ENCODE measurements at places on chromosomes 3 and 15.
A peak's percentile ranks its signal among the peaks of the same experiment; 100 is the strongest.

DNA sequence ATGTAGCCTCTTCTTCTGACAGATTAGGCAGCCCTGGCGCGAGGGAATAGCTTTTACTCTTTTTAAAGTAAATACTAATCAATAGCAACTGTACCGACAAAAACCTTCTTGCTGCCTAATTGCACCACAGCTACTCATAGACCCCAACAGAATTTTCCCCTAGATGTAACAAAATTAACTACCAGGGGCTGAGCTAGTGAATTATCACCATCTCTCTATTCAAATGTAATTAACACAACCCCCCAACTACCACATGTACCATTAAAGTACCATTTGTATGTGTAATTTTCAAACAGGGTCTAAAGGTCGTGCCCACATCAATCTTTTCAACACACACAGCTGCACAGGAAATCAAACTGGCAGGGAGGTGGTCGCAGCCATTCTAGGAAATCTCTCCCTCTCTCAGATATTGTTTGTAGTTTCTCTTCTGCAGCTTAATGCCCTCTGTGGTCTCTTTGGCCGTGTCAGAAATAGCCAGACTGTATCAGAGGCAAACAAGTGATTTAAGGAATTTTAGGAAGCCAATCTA is 322.9 kb downstream of the RORA start:
- DNase-seq: no peak

GRCh38 chr3:13273604-13274105 is 146.5 kb downstream of the NUP210 start:
- DNase-seq: no peak

DNA sequence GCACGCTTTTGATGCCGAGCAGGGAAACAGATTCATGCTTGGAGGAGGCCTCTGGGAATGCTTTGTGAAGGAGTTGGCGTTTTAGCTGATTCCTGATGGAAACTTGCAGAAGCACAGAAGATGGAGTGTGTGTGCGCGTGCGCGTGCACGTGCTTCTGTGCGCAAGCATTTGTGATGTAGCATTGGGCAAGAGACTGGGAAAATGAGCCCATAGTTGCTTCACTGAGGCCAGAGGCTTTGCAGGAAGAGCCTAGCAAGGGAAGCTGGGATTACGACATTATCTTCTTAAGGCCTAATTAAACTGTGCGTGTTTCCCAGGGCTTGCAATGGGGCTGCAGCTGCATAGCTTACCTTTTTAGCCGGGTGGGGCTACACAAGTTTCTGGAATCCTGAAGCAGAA is 18.1 kb upstream of the AGBL1 start:
- no peak for DNase-seq

GRCh38 chr3:190624282-190624681 is 110.4 kb downstream of the IL1RAP start:
- no peak for DNase-seq

DNA sequence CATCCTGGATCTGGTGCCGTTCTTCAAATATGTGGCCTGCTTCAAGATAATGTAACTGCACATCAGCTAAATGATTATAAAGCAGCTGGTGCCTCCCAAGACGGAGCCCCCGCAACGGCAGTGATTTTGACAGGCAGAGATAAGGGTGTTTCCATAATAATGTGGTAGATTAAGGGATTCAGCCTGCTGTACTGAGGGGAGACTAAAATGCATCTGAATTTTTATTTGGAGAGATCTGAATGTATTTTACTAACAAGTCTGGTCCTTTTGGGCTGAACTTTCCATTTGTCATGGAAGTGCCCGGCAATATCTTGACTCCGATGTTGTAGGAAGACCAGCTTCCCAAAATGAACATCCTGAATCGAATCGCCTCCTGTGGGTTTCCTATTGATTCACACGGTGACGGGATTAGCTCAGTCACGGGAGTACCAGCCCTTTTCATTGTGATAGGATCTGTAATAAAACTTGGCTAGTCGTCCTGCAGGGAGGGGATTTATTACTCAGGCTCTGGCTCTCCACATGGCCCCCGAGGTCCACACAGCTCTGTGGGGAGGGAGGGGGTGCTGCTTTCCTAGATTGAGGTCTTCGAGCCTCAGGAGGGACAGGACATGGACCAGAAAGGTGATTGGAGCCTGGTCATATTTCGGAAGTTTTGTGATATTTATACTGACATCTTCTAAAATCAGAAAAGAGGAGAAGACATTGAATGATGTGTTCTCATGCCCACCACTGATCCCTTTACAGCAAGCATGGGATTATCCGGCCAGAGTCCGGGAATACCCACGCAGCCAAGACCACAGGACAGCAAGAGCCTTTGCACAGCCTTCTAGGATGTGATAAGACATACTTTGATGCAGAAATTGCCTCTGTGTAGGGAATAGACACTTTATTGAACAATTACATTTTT is 2.5 kb upstream of the PCSK6 start:
- DNase-seq: no peak

- no peak for DNase-seq
Observed at GRCh38 chr3:74314696-74315095, 299.8 kb downstream of the CNTN3 start.

- no peak for DNase-seq
Observed at GRCh38 chr3:49484471-49484870, 14.4 kb downstream of the DAG1 start.

DNA sequence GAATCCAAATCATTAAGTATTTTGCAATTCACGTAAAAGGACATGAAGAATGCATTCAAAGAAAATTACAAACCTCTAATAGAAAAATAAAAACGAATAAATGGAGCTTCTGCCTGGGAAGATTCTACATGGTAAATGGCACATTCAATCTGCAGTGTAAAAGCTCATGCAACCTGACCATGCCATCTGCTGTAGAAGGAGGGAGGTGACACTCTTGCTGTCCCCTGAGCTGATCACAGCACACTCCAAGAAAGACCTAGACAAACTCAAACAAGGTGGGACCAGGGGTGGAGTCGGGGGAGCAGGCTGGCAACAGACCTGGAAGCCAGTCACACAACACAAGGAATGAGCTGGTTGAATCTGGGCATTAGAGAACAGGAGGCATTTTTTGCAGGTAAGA is 101.8 kb downstream of the BDH1 start:
- no peak for DNase-seq

DNA sequence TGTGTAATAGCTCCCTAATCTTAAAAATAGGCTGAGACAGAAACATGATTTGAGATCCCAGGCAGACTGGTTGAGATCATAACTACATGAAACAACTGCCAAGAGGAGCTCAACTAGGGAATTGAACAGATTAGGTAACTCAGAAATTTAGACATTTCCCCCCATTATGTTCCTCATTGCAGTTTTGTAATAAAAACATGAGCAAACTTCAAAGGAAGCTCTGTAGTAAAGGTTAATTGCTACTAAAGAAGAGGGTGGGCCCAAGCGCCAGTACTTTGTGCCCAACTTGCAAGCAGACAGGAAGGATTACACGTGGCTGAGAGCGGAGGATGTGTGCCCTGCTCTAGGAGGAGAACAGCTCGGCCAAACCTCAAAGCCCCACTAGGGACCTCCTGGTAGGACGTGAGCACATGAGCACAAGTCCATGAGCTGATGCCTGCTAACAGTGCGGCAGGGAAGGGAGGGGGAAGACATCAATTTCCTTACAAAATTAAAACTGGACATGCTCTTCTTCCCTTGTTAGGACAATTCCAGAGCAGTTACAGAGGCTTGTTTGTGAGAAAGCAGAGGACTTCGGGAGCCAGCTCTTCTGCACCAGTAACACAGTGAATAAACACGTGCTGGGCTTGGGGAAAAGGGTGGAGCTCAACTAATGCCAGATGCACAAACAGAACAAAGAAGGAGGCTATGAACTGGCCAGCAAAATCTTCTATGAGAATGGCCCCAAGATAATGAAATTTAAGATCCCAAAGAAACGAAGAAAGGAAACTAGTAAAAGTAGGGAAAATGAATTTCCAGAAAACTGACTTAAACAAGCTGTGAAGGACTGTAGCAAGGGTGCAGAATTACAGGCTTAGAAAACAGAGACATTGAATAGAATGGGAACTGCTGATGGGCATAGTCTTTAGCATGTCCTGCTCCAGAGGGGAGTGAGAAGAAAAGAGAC is 275.5 kb downstream of the MECOM start:
- DNase-seq: no peak

DNA sequence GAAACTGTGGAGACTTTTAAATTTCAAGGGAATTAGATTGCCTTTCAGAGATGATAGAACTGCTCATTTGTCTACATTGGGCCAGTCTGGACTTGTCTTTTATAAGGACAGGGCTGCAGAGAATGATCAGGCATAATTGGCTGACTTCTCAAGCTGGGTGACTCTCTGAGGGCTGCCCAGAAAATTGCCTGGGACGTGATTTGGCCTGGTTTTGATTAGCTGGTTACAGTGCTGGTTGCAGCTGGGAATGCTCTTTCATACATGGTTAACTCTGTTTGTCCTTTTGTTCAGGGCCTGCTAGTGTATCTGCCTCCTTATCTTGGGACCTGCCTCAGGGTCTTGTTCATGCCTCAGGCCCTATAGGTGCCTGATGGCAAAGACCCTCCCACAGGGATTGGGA is 245.6 kb downstream of the CLSTN2 start:
- no peak for DNase-seq

DNA sequence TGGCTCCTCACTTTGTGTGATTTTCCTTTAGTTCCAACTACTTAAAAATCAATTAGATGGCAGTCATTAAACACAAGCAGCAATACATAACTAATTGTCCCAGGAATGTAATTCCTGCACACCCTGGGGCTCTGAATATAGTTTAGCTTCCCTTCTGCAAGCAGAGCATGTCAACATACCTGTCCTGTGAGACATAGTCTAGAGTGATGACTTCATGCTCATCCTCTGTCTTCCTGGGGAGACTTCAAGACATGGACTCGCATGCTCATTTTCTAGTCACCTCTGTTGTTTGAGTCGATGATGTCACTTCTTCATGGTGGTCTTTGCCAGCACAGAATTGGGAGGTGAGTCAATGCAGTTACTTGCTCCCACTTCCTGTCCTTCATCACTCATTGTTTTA is 15.7 kb downstream of the C3orf52 start:
- DNase-seq: peak; percentile 66

DNA sequence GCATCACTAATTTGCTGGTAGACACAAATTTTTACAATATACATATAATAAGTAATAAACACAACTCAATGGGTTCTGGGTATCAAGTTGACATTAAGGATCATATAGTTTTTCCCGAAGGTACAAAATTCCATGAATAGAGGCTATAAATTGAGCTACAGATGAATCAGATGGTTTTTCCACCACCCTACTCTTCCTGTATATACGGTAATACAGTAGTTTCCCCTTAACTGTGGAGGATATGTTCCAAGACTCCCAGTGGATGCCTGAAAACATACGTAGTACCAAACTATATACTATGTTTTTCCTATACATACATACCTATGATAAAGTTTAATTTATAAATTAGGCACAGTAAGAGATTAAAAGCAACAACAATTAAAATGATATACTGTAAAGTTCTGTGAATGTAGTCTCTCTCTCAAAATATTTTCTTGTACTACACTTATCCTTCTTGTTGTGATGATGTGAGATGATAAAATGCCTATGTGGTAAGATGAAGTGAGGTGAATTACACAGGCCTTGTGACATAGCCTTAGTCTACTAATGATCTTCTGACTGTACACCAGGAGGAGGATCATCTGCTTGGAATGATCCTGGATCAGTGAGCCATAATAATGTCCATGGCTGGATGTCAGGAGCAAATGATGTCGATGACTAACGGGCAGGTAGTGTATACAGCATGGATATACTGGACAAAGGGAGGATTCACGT is 116.7 kb downstream of the NR1I2 start:
- DNase-seq: no peak

GRCh38 chr15:25849157-25849921 is 13.8 kb downstream of the ATP10A start:
- peak; percentile 80 for DNase-seq

- no peak for DNase-seq
Observed at GRCh38 chr15:96406701-96407100, 76.2 kb downstream of the NR2F2 start.

DNA sequence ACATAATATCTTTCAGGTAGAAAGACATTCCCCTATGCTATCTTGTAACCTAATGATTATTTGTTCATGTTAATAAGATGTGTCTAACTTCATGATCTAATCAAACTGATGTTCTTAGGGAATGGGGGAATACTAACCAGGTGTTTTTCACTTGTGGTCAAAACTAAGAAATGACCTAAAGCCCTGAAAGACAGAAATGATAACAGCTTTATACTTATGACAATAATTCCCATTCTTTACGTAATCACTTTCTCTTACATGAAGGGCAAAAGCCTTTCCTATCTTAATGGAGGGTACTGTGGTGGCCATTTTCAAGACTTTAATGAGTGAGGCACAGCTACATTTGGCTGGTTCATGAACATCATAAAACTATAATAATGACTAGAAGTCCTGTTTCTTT is 33.9 kb upstream of the MEIS2 start:
- no peak for DNase-seq

DNA sequence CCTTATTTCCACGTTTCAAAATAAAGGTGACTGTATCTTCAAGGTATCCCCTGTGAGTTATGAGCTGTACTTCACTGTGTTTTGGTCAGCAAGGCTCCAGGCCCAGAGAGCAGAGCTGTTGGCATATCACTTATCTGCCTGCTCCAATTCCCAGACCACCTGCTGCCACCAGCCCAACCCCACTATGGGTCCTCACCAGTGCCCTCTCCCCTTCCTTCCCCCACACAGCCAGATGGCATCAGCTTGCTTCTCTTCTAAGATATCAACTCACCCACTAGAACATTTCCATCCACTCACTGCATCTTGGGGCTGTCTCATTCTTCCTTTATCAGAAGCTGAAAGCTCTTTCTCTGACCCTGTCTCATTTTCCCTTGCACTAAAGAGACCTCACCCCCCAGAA is 136.9 kb upstream of the EIF1B start:
- no peak for DNase-seq

- no peak for DNase-seq
Observed at GRCh38 chr15:75542386-75542797, 36.7 kb downstream of the PTPN9 start.

GRCh38 chr15:60572541-60573421 is 93.8 kb upstream of the ICE2 start:
- DNase-seq: no peak

DNA sequence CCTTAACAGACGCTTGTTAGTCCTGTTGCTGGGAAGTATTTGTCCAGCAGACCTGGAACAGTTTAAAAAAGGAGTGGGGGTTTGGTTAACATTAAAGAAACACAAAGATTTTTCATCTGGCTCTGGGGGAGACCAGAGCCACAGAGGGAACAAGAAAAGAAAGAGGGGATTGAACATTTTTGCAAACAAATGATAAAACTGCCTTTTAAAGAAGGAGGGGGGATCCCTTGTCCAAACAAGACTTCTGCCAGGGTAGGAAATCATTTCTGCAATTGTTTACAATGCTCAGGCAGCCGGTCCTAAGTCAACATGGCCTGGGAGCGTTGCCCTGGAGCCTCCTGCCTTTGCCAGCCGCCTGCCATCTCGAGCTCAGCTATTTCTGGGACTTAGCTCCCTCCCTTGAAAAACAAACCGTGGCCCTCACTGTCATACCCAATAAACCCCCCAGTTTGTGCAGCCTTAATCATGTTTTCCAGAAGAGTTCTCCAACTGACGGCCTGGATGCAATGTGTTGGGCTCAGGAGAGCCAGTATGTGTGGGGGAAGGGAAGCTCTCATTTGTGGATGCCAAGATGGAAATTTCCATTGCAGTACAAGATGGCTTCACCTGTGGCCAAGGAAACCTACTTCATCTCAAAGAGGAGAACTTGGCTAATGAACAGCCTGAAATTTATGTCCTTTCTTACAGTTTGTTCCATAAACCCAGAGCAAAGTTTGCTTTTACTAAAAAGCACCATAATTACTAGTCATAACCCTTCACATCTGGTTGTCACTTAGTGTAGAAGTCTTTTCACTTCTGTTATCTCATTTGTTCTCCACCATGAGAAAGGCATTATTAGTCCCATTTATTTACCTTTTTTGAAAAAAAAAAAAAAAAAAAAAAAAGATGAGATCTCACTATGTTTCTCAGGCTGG is 75.9 kb upstream of the RNU6-1 start:
- no peak for DNase-seq

Measured in BJ (cell line).